NCI-H2081 (cell line): ENCODE measurements at places on chromosomes 2 and 18.

DNA sequence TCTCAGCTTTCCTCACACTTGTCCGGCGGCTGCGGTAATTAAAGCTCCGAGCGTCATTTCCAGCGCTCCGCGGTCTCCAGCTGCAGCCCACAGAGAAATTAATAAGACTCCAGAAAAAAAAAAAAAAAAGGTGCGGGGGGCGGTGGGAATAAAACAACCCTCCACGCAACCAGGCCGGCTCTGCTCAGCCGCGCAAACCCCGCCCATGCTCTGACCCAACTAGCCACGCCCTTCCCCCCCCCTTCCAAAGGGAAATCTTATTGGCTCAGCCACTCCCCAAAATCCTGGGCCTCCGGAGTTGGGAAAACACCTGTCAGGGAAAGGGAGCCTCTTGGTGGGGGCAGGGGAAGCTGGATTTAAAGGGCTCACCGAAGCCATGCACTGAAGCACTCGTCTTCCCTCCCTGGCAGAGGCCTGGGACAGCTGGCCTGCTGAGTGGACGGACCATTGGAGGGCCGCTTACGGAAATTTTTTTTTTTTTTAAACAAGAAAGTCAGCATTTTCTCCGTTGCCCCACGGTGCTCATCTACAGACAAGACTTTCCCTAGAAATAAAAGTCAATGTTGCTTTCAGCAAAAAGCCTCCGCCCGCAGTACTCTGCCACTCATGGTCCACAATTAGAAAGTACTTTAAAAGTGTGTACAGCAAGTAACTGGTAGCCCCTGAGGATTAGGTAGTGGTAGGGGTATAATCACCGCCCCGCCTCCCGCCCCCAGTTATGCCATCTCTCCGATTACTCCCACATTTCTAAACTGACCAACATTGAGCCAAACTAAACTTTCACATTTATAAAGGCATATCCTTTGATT is 674 bp upstream of the ERBB4 start:
- peak; percentile 64 for DNase-seq

DNA sequence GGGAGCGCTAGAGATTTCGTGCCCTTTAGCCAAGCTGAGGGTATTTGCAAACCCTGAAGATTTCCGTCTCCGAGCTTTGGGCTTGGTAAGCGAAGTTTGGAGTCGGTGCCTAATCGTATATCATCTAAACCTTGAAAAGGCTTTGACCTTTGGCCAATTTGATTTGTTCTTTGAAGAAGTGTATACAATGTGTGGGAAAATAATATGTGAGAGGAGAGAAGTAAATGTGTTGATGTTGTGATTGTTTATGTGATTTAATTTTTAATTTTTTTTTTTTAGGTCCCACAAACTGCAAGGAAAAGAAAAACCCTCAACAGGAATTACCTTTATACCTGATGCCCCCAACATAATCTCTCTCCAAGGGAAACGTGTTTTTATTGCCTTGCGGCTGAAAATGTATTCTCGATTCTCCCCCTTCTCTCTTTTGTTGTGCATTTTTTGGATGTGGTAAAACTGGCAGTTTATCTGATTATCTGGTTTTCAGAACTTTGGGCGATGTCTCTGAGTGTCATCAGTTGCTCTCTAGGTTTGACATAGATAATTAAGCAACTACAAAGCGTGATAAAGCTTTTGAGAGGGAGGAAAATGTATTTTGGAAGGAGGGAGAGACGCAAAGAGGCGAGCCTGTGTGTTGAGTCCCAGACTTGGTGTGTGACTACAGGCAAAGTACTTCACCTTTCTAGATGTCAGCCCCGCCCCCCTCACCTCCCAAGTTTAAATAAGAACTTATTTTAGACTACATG is 912 bp upstream of the FBXO11 start:
- peak; percentile 3 for DNase-seq

DNA sequence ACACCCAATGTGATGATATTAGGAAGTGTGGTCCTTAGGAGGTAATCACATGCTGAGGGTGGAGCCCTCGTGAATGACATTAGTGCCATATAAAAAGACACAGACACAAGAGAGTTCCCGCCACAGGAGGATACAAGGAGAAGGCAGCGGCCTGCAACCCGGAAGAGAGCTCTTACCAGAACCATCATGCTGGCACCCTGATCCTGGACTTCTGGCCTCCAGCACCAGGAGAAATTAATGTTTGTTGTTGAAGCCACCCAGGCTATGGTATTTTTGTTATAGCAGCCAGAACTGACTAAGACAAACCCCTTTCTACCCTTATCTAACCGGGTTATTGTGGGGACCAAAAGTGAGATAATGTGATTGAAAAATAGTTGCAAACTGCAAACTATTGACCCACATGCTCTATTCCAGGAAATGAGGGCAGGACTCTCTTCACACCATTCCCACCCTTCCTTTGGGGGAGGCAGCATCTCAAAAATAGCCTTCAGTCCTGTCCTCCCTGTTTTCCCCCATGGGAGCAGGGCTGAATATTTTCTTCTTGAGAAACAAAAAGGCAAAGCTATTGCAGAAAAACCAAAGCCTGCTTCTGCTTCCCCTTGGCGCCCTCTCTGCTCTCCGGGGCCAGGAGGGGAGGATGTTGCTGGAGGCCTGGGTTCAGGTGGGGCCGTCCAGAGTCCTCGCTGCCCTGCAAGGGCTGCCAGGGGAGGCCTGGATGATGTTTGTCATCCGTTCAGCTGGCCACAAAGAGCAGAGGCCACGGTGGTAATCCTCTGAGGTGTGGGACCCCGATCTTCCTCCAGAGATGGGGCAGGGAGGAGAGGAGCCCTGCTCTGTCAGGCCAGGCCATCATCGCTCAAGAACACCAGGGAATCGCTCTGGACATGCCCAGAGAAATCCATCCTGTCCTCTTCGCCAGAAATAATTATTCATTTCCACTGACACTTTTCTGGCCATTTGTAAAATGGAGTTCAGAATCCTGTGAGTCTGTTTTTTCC is 73.8 kb upstream of the HAAO start:
- DNase-seq = no peak

- peak; percentile 70 for DNase-seq
Observed at GRCh38 chr2:166057370-166058164, 70.3 kb downstream of the SCN1A start.

DNA sequence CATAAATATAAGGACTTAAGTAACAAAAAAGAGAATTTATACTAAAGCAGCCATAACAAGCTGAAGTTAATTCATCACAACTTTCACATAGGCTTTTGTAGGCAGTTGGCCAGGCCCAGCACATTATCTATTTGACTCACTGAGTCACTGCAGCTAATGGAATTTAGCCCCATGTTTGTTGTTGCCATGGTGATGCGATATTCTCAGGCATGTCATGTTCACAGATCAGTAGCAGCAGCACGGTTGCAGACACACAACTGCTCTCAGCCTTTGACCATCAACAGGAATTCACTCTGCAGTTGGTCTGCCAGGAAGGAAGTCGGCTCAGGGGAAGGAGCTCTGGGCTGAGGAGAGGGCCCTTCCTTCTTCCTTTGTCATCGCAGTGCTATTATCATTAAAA is 639.8 kb downstream of the TMEM182 start:
- no peak for DNase-seq

DNA sequence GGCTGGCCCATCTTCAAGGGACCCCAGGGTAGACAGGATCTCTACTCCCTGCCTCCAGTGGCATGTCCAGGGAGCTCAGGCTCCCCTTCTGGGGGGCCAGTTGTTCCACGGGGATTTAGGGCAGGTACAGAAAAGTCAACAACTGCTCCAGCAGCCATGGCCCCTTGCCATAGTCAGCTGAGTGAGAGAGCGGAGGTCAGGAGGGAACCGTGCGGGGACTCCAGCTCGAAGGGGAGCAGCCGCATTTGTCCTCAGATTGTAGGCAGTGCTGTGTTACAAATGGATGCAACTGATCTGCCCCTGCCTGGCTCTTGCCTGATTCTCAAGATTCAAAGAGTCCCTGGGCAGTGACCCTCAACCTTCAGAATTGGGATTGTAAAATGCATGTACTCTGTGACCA is 49.9 kb downstream of the ITGB1BP1 start:
- DNase-seq = no peak

- DNase-seq = no peak
Observed at GRCh38 chr2:113281910-113282746, 3.4 kb upstream of the PAX8 start.

DNA sequence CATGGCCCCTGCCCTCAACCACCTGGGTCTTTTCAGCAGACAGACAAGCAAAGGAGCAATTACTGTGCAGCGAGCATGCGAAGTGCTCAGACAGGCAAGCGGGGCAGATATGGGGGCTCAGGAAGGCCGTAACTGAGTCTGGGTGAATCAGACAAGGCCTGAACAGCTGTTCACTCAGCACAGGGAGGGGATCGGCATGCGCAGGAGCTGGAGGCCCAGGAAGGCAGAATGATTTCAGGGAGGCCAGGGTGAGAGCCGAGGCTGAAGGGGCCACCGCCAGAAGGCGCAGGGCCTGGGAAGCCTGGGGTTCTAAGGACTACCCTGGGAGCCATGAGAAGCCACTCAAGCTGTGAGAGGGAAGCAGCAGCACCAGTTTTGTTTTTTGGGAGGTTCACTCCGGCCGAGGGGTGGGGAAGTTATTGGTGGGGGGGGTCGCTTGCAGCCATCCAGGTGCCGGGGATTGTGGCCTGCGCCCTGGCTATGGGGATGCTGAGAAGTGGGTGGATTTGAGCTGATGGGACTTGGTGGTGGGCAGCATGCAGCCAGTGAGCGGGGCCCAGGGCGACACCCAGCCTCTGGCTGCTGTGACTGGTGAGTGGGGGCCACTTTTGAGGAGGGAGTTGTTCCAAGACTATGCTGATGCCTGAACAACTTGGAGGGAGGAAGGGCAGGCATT is 132.2 kb downstream of the TSN start:
- DNase-seq = no peak
